ENCODE measurements at places on chromosomes 12 and 14.

- no peak for DNase-seq
Measured at GRCh38 chr12:53596920-53597363, 29.2 kb downstream of the ATF7 start.

- DNase-seq = no peak
Measured at GRCh38 chr12:116133149-116133548, 144.3 kb downstream of the MED13L start.

DNA sequence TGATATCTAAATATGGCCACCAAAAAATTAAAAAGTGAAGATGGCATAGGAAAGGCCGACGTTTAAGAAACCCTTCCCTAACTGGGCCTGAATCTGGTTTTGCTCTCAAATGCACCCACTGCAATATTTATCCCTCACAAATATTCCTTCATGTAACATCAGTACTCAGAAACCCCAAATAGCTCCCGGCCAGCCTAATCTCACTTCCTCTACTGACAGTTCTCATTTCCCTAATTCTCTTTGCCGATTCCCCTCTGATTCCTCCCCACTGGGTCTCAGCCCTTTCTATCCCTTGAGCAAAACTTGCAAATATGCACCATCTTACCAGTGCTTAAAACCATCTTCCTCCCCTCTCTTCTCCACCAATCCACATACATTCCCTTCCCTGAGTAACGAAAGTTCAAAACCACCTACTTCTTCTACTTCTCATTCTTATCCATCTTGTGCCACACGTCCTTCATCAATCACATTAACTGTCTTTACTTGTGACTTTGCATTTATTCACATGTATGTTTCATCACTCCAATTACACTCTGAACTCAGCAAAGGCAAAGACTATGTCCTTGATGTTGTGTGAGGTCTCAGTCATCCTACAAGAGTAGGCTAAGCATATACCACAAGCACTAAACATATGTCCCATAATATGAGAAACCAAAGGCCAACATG is 23.1 kb downstream of the KCNK10 start:
- no peak for DNase-seq

DNA sequence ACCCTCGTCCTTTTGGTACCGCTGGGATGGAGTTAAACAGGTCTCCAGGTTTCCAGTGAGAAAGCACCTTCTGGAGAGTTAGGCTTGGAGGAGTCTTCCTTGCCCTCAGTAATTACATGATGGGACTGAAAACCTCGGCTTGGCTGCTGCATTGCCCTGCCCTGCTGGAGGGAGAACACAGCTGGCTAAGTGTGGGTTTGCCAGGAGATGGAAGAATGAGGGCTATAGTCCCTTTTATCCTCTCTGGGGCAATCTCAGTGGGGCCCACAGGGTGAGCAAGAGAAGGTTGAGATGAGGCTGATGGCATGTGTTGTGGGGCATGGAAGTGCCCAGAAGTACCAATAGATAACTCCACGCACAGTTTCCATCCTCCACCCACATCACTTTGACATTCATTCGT is 23.2 kb upstream of the MEG3 start:
- no peak for DNase-seq

DNA sequence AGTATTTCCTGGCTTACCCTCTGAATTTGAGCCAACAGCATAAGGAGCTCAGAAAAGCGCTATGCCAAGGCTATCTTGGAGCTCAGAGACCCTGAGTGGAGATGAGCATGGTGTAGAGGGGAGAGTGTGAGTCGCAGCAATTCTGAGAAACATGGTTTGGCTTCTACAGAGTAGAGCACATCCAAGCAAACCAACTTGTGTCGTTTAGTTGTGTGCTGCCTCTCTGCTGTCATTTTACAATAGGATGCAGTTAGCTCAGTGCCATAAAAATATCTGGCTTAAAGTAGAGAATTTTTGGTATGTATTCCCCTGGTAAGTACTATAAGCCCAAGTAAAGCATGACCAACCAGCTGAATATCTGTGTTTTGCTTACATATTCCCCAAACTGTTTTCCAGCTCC is 249.2 kb downstream of the TRHDE start:
- DNase-seq = no peak

GRCh38 chr14:73463411-73463810 is 5.1 kb upstream of the NUMB start:
- DNase-seq = no peak

GRCh38 chr12:99302874-99303273 is 344.7 kb upstream of the GARIN6 start:
- no peak for DNase-seq

GRCh38 chr14:90599339-90599738 is 202.5 kb downstream of the CALM1 start:
- DNase-seq = no peak

DNA sequence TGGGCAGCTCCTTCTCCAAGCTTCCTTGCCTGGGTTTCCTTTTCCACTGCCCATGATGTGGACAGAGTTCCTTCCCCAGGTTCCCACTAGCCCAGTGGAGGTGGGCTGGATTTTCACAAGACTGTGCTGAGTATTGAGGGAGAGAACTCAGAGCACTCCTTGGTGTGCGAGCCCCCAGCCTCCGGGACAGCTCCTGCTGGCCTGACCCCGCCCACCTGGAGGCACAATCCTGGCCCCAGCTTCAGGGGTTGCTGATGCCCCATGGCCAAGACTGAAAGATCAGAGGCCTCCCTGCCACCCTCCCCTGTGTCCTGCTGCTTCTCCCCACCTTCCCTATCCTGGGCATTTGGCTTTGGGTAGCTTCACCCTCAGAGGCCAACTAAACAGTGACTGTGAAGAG is 7.7 kb downstream of the KCNH3 start:
- no peak for DNase-seq

GRCh38 chr14:100132161-100132902 is 27.1 kb downstream of the DEGS2 start:
- no peak for DNase-seq

GRCh38 chr12:13171921-13172859 is 24.3 kb upstream of the EMP1 start:
- no peak for DNase-seq

DNA sequence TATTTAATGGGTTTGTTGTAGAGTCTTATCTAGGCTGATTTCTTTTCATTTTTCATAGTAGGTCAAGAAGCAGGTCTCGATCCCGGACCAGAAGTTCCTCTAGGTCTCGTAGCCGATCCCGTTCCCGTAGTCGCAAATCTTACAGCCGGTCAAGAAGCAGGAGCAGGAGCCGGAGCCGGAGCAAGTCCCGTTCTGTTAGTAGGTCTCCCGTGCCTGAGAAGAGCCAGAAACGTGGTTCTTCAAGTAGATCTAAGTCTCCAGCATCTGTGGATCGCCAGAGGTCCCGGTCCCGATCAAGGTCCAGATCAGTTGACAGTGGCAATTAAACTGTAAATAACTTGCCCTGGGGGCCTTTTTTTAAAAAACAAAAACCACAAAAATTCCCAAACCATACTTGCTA is 4.2 kb downstream of the SRSF5 start:
- DNase-seq = no peak

- DNase-seq = no peak
Measured at GRCh38 chr12:74401035-74401434, 136.6 kb upstream of the ATXN7L3B start.

GRCh38 chr14:60515511-60516289 is 6.8 kb downstream of the SIX6 start:
- DNase-seq = no peak

GRCh38 chr14:31926123-31926522 is 151.0 kb upstream of the ARHGAP5 start:
- no peak for DNase-seq

GRCh38 chr14:80017795-80018194 is 193.5 kb downstream of the DIO2 start:
- DNase-seq = no peak

DNA sequence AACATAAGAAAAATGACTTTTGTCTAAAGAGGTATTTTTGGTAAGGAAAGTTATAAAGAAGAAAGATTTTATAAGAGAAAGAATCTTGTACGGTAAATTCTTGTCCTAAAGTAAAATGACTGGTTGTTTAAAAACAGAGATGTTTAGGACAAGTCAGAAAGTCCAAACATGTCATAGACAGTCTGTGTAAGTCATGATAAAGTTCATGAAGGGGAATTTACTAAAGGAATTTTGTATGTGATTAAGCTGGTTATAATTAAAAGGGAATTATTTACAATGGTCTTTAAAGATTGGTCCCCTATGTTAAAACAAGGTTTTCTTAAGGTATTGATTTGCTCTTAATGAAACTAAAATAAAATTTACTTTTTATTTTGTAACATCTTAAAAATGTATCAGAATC is 269.4 kb upstream of the CCDC196 start:
- no peak for DNase-seq

DNA sequence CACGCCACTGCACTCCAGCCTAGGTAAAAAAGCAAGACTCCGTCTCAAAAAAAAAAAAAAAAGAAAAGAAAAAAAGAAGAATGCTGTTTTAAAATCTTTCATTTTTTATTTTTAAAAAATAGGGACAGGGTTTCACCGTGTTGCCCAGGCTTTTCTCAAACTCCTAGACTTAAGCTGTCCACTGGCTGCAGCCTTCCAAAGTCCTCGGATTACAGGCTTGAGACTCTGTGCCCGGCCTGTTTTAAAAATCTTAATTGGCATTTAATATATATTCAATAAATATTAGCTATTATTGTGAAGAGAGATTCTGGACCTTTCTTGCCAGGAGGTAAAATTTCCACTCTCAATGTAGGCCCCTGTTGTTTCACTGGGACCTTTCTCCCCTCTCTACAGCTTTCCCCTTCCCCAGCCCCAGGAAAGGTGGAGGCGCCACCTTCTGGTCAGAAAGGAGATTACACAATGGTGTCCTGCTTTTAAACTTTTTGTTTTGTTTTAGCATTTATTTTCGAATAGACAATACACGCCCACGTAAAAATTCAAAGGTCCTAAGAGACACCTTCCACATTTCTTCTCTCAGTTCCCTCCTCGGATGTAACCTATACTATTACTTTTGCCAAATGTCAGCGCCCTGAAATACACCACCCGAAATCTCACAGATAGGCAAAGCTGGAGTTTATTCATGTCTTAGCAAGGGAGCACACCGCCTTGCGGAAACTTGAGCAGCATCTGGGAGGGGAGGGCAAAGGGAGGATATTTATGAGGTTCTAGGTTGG is 23.8 kb upstream of the PHC1 start:
- DNase-seq = peak; percentile 45

DNA sequence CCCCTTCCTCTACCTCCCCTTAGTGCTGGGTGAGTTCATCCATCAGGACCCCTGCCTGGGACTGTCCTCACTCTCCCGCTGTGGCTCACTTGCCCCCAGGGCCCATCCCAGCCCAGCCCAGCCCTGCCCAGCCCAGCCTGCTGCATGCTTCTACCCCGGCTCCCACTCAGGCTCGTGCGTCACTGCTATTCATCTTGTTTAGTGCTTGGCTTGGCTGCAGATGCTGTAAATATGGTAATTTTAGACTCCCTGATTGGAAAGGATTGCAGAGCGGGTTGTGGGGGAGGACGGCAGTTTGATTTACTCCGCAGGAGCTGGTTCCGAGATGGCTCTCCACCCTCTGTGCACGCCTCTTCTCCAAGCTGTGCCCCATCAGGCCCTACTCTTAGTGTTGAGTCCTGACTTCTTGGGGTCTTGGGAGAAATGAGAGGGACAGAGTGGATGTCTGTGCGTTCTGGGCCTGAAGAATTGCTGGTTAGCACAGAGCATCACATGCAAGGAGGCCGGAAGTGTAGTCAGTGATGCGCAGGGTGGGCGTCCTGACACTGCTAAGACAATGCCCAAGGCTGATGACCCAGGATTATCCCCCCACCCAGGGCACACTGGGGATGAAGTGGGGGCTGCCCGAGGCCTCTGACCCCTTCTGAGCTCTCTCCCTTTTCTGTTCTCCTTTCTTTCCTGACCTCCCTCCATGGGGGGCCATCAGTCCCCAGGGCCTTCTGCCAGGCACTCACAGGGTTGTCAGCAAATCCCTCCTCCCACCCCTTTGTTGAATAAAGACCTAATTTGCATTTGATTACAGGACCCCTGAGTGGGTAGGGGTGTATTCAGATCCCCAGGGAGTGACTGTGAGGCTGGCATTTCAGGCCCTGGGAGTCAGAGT is 244.4 kb downstream of the ZFP36L1 start:
- DNase-seq = no peak

DNA sequence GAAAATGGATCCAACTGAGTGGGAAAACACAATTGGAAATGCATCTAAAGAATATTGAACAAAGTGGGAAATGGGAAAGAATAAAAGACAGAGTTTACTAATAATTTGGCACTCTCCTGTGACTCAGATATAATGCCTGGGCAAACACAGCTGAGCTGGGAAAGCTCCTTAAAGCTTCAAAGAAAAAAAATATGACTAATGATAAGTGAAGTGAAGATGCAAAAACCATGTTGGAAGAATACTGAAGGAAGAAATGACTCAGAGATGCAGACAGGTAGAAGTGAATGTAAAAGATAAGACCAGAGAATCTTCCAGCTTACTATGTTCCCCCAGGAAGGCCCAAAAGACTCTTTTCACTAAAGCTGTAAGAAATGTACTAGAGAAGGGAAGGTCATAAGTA is 62.4 kb upstream of the FOXG1 start:
- no peak for DNase-seq

DNA sequence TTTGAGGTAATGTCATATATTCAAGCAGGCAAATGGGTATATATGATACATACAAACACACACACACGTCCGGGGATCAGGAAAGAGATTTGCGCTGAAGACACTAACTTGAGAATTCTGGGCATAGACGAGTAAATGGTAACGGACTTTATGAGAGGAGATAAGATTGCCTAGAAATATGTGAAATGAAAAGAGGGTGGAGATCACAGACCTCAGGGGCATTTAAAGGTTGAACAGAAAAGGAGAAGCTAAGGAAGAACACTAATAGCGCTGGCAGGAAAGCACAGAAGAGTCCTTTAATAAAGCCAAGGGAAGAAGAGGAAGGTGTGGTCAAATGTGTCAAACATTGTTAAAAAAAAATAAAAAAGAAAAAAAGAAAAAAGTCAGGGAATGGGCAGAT is 13.1 kb downstream of the CRY1 start:
- no peak for DNase-seq

DNA sequence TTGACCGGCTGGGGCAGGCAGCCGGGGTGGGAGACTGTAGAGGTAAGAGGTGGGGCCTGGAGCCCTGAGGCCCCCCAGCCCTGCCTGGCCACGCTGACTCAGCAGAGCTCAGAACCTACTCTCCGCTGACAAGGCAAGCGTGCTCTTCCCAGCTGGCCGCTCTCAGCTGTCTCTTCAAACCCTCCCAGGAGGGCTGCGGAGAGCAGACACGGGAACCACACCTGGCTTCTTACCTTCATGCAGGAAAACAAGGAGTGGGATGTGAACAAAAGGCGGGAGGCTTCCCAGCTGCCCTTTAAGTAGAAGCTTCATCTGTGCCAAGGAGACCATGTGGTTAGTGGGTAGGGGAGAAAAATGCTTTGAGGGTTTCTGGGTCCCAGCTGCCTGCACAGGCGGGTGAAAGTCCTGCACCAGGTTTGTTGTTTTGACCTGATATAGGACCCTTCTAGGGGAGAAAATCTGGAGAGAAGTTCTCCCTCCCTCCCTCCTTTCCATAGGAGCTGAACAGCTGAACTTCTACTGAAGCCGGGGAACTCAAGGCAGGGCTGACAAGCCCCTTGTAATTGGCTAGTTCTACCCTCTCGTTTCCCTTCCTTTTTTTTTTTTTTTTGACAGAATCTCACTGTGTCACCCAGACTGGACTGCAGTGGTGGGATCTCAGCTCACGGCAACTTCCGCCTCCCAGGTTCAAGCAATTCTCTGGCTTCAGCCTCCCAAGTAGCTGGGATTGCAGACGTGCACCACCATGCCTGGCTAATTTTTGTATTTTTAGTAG is 12.8 kb upstream of the TESC start:
- DNase-seq = no peak

GRCh38 chr14:67586369-67586768 is 13.7 kb downstream of the PIGH start:
- DNase-seq = no peak

GRCh38 chr12:68959891-68960464 is 27.0 kb upstream of the CPM start:
- no peak for DNase-seq

GRCh38 chr12:121189619-121190155 is 20.2 kb upstream of the P2RX4 start:
- no peak for DNase-seq
